ENCODE measurements at places on chromosomes 7 and 10.

GRCh38 chr10:48468866-48469511, 135.9 kb downstream of the ARHGAP22 start:
- no peak for DNase-seq

DNA sequence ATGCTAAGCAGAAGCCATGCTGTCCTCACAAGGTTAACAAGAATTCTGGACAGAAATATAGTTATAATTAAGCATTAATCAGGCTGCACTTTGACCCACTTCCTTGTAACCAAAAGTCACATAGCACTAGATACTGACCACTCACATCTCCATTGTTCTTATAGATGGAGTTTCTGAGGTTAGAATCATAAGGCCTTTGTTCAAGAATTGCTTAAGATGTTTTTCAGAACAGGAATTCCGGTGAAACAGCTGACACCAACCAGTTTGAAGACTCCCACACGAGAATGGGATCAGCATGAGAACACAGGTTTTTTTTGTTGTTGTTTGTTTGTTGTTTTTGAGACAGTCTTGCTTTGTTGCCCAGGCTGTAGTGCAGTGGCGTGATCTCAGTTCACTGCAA, 488.3 kb upstream of the NRP1 start:
- DNase-seq = no peak

GRCh38 chr7:76423666-76424412, 911 bp upstream of the ZP3 start:
- peak; percentile 34 for DNase-seq

GRCh38 chr7:69735582-69735981, 137.3 kb downstream of the AUTS2 start:
- DNase-seq = no peak

- no peak for DNase-seq
Measured at GRCh38 chr7:136000288-136000913, 23.2 kb upstream of the MTPN start.

DNA sequence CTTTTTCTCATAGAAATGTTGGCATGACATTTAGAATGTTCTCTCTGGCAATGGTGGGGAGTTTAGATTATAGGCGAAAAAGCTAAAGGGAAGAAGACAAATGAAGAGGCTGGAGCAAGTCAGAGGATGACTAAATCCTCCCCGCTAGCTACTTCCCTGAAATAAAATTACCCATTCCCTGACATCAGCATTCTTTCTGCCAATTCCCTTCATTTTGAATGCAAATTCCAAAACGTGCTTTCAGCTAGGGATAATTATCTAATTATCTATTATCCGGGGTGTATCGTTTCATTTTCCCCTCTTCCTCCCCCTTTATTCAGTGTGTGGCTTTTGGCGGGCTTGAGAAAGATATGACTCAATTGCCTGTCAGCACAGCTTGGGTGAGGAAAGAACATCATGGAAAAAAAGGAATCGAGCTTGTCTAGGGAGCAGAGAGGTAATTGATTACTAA, 672.3 kb downstream of the TNS3 start:
- DNase-seq = no peak

- DNase-seq = no peak
Measured at GRCh38 chr10:128386231-128386630, 260.0 kb upstream of the MKI67 start.

GRCh38 chr10:25061711-25062449, 45.5 kb downstream of the THNSL1 start:
- DNase-seq = no peak

- no peak for DNase-seq
Measured at GRCh38 chr10:59891349-59891748, 15.0 kb downstream of the CCDC6 start.

GRCh38 chr10:29535012-29535777, 99.6 kb downstream of the SVIL start:
- DNase-seq = no peak

GRCh38 chr7:24963218-24963617, 16.8 kb downstream of the OSBPL3 start:
- DNase-seq = no peak

DNA sequence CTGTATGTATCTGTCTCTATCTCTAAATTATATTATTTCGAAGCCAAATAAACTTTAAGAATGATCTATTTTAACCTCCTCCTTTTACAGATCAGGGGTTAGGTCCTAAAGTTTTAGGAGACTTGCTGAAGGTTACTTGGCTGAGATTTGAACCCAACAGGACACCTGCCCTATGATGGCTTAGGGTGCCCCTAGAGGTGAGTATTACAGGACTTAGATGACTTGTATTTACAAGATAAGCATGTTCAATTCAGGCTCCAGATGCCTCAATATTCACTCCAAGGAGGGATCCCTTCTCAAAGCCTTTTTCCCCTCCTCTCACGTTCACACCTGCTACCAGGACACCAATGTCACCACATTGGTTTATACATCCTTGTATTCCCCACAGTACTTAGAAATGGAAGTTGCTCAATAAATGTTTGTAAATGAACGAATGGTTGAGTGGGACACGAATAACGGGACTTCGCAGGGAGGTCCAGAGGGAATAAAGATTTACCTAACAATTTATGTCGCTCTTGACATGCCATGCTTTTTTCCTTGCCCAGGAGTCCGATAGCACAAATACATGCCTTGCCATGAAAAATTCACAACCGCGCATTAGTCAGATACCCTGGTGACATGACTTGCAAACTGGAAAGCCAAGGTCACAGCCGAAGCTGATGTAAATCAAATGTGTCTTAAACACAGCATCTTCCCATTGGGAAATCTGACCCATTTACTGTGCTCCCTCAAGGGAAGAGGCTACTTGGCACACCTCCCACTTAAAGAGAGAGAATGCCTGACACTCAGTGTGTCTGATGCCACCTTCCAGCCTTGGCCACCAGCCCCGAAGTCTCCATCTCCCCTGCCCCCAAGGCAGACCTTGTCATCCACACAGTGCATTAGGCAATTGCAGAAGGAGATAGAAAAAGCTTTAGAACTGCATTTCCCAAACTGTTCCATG, 872.2 kb upstream of the AUTS2 start:
- DNase-seq = no peak

DNA sequence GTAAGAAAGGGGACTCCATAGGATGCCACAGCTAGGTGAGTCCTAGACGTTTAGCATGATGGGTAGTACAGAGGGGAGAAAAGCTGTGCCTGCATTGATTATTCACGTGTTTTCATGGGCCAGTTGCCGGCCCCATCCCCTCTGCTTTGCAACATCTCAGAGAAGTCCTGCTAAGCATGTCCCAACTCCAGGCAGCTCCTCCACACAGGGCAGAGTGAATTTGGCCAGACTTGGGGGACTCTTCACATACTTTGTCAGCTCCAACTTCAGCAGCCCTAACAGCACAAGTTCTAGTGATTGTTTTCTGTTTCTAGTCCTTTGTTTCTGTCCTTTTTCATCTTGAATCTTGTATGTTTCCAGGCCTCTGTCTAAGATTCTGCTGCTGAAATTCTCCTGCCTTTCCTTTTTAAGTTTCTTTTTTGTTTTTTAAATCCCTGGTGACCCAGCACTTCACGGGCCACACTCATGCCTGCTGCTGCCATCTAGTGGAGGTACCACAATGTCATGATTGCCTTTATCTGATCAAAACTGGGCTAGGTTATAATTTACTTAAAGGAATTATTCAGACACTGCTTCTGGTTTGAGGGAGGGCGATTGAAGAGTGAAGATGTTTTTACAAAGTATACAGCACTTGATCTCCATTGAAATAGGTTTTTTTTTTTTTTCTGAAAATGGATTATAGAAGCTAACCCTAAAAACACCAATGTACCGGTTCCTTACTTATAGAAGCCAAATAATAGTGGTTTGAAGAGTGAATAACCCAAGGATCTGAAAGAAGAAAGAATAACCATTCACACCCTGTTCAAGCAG, 276.9 kb downstream of the CSTF2T start:
- DNase-seq = no peak

- no peak for DNase-seq
Measured at GRCh38 chr10:99827936-99828335, 45.5 kb downstream of the ABCC2 start.

- DNase-seq = no peak
Measured at GRCh38 chr7:87517136-87517815, 41.8 kb upstream of the ABCB4 start.

- DNase-seq = no peak
Measured at GRCh38 chr10:93342366-93342765, 139.8 kb downstream of the MYOF start.

DNA sequence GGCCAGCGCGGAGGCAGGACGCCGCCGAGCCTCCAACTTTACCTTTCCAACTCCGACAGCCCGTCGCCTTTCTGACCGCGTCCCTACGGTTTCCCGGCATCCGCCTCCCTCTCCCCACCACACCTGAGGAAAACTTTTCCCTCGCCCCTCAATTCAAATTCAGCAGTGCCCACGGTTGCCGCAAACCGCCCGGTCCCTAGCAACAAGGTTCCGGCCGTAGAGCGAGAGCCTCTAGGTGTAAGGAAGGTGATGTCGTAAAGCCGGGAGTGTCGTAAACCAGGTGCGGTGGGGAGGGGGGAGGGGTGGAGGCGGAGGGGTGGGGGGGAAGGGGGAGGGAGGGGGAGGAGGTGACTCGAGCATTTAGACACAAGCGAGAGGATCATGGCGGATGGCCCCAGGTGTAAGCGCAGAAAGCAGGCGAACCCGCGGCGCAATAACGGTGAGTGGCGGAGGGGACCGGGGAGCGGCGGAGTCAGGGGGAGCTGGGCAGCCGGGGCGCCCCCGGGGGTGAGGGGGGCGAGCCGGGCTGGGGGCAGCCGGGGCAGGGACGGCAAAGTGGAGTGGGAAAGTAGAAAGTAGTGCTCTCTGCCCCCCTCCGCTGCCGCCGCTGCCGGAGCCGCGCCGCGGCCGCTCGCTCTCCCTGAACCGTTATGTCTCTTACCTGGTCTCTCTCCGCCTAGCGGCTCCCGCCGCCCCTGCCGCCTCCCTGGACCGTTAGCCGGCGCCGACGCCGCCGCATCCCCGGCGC, at the start of gene ZEB1:
TSS of gene ZEB1 (plus strand) at position 363 of the 748 bp plus-strand sequence. CDS start at position 382, 19 bp downstream.
- DNase-seq = peak; percentile 50

DNA sequence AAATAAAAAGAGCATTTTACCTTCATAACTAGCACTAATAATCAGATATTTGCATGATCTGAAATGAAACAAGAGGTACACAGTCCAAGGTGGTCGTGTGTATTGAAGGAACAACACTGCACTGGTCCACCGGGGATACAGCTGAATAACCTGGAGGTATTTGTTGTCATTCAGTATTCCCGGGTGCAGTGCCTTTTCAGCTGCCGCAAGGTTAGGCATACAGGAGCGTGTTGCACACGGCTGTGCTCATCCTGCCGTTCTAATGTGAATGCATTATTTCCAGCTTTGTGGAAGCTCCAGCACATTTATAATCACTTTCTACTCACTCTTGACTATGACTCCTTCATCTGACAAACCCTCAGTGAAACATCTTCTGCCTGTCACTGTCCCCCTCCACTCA, 377.8 kb downstream of the GFRA1 start:
- DNase-seq = no peak

DNA sequence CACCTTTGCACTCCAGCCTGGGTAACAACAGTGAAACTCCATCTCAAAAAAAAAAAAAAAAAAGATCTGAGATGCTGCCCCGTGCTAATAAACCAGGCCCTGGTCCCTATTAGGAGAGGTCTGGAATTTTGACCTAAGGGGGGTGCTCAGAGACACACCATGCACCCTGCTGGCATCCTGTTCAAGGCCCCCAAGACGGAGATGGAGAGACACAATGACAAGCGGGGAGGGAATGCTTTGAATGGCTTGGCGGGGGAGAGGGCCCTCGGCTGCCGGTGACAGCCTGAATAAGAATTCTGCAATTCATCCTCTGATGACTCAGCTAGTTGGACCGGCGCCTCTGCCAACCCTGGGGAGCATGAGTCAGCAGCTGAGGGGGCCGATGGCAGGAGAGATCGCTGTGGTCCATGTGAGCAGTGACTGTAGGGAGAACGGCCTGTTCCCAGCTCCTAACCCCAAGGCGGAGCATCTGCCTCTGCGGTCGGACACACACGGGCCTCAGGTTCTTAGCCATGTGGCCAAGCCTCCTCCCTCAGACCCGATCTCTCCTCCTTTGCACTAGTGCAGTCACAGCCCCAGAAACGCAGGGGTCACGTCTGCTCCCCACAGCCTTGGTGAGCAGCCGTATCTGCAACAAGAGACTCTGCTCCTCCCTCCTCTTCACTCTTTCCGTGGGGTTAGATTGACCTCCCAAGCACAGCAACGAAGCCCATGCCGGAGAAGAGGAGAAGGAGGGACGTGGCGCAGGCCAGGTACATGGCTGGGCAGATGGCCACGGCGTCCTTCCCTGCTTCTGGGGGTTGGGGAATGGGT, 14.9 kb downstream of the TRIM56 start:
- no peak for DNase-seq

- no peak for DNase-seq
Measured at GRCh38 chr10:154348-154747, 19.1 kb downstream of the ZMYND11 start.

DNA sequence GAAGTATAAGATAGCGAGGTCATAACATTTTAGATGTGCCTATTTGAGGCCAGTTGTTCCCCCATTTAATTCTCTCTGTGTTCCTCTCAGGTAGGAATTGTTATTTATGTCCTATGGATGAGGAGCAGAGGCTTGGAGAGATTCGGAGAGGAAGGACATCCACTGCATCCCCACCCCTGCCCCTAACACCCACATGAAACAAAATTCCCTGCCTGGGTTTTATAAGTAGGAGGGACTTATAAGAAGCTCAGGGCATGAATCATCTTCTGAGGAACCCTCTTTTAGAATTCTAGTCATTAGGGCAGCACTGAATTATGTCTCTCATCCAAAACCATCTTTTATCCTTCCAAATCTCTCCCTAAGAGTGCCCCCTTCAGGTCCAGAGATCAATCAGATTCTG, 5.0 kb downstream of the CHAT start:
- DNase-seq = no peak

DNA sequence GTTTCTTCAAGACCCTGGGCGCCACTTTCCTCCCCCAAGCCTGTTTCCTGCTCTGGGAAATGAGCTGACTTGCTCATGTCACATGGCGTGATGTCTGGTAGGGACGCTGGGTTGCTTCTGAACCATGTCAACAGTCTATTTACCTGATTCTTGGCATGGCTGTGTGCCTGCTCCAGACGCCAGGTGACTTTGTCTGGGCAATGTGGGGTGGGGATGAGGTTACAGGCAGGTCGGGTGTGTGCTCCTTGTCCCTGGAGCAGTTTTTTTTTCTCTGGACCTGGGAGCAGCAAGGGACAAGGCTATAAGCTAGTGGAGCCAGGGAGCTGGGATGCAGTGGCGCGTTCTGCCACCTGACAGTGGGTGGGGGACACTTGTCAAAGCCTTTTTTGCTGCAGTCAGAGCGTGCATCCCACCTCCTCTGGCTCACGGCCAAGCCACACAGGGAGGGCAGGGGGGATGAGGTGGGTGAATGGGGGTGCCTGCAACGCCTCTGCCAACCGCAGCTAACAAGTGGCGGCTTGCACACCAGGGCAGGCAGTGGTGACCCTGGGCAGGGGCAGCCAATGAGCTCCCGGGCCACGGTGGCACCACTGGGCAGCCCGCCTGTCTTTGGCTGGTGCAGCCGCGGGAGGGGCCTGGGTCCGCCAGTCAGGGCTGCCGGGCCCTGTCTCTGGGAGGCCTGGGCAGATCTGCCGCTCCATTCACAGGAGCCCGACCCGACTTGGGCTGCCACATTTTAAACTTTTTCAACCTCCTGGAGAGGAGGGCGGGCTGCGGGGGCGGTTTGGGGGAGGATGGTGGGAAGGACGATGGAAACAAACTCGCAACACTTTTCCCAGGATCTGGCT, 22.9 kb downstream of the DNAJB12 start:
- peak; percentile 52 for DNase-seq

GRCh38 chr7:117008118-117008885, 55.0 kb downstream of the ST7 start:
- DNase-seq = no peak

Measured in NCI-H524 treated with DMSO at 0.1 percent for 48 hours (cell line).